ENCODE measurements at places on chromosomes 4 and X.

DNA sequence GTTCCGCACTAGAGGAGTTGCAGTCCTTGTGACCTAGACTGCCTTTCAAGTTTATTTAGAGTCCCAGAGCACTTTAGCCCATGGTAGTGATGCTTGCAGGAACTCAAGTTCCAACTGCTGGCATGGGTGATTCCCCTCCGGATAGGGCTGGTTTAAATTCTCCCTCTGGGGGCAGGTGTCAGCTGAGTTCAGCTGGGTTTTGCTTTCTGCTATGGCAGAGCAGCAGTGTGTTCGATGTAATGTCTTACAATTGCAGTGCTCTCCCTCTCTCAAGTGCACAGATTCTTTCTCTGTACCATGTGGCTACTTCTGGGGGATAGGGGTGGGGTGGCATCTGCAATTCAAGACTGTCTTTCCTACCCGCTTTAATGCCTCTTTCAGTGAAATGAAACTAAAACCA lies 164.8 kb upstream of the ZIC3 start:
- DNase-seq = no peak

GRCh38 chr4:159018062-159018629 lies 84.7 kb upstream of the RAPGEF2 start:
- no peak for DNase-seq

DNA sequence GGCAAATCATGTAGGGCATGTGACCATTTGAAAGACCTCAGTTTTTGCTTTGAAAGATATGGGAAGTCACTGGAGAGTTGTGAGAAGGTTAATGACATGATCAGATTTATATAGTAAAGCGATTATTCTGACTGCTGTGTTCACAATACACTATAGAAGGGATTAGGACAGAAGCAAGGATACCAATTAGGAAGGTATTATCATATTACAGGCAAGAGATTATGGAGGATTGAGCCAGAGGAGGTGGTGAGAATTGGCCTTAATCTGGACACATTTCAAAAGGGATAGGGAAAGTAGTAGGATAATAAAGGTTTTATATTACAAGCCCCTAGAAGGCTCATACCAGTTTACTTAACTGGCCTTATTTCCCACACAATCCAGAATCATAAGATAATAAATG lies 124.9 kb upstream of the POF1B start:
- DNase-seq = no peak

GRCh38 chrX:14027511-14028019 lies 2.1 kb downstream of the GEMIN8 start:
- DNase-seq = no peak

GRCh38 chrX:15694941-15695451 lies 30.4 kb upstream of the CLTRN start:
- no peak for DNase-seq

- no peak for DNase-seq
Measured at GRCh38 chr4:153221783-153222706, 17.8 kb downstream of the TRIM2 start.

DNA sequence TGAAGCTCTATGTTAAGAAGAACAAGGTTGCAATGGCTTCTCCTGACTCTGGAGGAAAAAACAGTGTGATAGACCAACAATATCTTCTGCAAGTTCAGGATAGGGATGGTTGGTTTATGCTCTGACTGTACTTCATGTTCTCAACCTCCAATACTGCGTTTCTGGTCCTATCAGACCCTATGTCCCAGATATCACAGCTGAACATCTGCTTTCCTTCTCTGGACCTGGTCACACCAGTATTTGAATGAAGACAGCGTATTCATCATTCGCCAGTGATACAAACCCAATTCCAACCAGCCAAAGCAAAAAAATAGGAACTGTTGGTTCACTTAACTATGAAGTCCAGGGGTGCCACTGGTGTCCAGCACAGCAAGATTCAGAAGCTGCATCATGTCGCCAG lies 124.5 kb upstream of the KLF3 start:
- DNase-seq = no peak

DNA sequence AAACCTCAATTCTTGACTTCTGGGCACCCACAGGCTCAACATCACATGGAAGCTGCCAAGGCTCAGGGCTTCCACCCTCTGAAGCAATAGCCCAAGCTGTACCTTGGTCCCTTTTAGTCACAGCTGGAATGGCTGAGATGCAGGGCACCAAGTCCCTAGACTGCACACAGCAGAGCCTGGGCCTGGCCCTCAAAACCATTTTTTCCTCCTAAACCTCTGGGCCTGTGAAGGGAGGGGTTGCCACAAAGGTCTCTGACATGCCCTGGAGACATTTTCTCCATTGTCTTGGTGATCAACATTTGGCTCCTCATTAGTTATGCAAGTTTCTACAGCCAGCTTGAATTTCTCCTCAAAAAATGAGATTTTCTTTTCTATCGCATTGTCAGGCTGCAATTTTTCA lies 382.7 kb upstream of the RASGEF1B start:
- no peak for DNase-seq

DNA sequence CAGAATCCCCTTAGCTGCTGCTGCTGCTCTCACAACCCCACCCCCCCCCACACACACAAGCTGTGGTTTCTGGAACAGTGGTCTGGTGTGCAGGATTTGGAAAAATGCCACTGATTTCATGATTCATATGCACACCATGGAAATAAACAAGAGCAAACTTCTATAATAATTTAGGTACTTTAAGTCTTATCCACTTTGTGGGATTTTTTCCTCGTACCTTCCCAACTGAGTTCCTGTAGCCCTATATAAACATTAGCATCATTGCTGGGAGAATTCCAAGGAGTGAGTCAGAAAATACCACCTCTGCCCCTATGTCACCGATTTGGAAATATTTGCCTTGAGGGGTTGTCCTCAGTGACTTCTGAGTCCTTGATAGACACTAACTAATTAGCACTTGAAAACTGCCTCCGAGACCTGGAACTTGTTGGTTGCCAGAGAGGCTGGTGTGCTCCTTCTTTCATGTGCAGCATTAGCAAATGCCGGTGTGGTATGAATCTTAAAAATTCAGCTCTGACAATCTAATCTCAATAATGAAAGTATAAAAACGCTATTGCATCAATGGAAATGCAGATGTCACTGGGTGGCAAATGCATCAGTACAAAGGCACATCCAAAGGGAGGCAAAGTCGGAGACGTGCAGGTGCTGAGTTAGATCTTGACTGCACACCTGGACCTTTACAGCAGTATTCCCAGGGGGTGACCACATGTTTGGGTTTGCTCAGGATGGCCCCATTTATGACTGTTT lies 61.8 kb downstream of the CPE start:
- DNase-seq = no peak

- DNase-seq = no peak
Measured at GRCh38 chr4:79425586-79425985, 17.6 kb upstream of the GK2 start.

DNA sequence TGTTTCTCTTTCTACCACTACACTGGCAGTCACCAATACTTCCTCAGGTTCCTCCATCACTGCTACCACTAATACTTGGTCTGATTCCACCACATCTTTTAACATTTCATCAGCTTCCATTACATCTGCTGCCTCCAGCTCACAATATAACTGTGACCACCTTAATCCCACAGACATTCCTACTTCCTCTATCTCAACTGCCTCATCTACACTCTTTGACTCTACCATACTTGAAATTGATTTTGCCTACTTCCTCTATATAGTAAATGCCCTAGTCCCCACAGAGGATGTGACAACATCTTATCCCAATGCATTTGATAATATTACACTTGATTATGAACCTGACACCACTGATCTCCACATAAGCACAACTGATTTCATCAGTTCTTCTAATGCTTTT lies 29.0 kb downstream of the OPRPN start:
- no peak for DNase-seq

- DNase-seq = no peak
Measured at GRCh38 chr4:144351306-144351705, 210.8 kb upstream of the GYPA start.
